ENCODE measurements at places on chromosomes 4 and X.

DNA sequence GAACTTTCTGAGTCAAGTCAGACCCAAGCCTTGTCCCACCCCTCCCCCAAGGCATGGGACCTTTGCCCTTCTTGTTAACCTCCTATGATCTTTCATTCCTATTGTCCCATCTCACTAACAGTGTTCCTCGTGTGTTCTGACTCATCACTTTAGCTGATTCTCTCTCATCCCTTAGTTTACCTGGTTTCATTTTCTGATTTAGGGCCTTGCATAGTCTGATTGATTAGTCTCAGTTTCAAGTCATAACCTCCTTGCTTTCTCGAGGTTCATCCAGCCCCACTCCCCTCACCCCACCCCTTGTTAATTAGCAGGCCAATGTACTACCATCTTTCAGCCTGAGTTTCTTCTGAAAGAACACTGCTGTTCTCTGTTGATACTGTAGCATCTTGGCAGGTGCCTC lies 517.4 kb downstream of the RPA4 start:
- no peak for DNase-seq

DNA sequence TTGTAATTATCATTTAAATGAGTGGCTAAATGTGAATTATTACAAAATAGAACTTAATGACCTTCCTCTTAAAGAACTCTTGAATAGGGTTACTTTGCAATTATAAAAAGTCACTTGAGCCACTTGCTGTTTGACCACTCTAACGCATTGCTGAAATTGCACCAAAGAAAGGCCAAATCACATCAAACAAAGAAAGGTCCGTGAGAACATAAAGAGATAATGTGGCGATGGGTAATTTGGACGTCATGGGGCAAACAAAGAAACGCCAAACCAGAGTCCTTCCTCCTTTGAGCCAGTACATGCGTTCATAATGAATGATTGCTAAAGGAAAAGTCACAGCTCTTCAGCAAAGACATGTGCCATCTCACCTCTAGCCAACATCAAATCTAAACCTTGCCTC lies 229.8 kb upstream of the STS start:
- DNase-seq, result no peak

DNA sequence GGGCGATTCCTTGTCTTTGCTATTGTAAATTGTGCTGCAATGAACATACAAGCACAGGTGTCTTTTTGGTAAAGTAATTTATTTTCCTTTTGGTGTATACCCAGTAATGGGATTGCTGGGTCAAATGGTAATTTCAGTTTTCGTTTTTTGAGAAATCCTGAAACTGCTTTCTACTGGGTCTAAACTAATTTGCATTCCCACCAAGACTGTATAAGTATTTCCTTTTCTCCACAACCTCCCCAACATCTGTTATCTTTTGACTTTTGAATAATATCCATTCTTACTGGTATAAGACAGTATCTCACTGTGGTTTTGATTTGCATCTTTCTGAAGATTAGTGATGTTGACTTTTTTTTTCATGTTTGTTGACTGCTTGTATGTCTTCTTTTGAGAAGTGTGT lies 2506.0 kb downstream of the PCDH7 start:
- no peak for DNase-seq

- no peak for DNase-seq
Measured at GRCh38 chrX:1222531-1223241, 10.2 kb upstream of the CRLF2 start.

- DNase-seq, result no peak
Measured at GRCh38 chr4:143313521-143313920, 23.2 kb upstream of the GAB1 start.

DNA sequence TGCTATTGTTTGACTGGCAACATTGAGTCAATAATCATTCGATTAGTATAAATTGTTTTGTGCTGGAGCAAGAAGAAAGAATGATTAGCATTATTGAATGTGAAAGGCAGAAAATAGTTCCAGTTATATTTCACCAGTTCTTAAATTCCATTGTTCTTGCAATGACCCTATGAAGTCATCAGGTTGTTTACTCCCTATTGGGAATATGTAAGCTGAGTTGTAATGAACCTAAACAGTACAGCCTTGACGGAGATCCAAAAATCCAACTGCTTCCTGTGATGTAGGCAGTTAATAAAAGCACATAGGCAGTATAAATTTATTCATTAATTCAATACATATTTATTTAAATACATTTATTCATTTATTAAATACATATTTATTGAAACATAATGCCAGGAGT lies 947.5 kb downstream of the PCDH7 start:
- no peak for DNase-seq

DNA sequence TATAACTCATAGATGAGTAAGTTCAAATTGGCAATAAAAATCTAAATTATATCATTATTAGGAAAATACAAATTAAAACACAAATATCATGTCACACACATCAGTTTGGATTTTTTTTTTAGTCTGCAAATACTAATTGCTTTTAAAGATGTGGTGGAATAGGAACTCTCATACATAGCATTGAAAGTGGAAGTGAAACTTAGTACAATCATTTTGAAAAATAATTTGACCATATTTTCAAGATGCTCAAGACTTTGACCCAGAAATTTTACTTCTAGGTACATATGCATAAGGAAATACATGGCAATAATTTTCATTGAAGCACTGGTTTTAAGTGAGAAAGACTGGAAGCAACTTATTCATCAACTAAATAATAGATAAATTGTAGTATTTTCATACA lies 147.5 kb upstream of the SMIM31 start:
- DNase-seq, result no peak

- DNase-seq, result no peak
Measured at GRCh38 chrX:120672389-120672788, 42.5 kb upstream of the C1GALT1C1 start.

DNA sequence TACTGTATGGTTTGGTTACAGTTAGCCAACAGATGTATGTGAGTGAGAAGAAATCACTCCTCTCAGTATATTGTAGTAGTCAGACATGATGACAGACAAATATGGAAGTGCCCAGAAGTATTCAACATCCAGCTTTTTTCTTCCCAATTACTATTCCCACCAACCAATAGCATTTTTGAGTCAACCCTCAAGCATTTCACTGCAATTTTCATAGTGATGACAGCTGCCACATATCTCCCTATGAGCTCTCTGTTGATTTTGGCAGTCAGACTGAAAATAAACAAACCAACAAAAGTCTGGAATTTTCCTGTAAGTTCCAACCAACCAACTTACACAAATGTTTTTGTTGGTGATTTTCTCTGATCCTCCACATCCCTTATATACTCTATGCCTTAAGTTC lies 8.2 kb upstream of the TRAM1L1 start:
- DNase-seq, result no peak

- DNase-seq, result no peak
Measured at GRCh38 chrX:66200855-66201795, 37.1 kb downstream of the HEPH start.

- no peak for DNase-seq
Measured at GRCh38 chr4:113958766-113959538, 20.5 kb downstream of the ARSJ start.

DNA sequence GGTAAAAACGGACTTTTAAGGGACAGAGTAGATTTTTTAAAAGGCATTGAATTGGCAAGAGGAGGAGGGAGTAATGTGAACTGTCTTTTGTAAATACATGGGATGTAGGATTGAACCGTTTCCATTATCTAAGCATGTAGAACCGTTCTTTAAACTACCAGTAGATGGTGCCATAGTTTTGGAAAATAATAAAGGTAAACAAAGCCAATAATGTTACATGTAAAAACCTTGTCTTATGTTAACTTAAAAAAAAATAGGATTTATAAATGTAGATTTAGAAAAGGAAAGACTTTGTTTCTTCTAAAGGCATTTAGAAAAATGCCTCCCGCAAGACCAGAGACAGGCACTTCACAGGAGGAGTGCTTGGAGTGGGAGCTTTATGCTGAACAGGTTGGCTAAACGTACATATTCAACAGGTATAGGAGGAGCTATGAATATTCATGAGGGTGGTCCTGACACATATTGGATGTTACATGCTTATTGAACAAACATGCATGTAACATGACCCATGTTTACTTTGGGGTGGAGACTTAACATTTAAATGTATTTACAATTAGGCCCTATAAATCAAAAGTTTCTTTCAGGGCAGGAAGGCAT lies 45.5 kb upstream of the FAM241A start:
- DNase-seq, result no peak

DNA sequence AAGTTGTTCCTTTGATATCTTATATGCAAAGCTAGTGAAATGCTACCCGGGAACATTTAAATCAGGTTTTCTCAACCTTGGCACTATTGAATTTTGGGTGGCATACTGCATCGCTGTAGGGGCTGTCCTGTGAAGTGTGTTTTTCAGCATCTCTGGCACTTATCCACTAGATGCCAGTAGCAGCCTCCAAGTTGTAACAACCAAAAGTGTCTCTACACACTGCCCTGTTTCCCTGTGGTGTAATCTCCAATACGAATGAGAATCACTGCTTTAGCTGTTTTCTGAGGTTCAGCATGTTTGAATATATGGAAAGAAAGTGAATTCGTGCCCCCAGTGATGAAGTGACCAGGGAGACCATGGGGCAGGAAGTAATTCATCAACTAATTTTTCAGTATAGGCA lies 551.6 kb upstream of the PRKX start:
- no peak for DNase-seq

- DNase-seq, result no peak
Measured at GRCh38 chr4:153371701-153372234, 27.3 kb downstream of the MND1 start.

DNA sequence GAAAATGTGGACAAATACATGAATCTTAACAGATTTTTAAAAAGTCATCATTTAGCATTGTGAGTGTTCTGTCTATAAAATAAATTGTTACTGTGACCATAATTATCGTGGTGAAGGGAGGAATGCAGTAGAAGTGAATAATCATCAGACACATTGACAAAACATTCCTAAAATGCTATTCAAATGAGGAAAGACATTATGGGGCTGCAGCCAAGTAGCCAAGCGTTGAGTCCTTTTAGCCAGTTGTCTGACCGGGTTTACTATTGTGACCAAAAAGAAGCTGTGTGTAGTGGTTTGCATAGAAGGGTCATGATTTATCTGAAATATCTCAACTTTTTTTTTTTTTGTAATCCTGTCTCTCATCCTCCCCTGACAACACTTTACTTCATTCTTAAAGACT lies 19.5 kb downstream of the WWC2 start:
- DNase-seq, result no peak

GRCh38 chr4:86935566-86935852 lies 698 bp downstream of the AFF1 start:
- no peak for DNase-seq

All from anterior cingulate cortex (tissue), 58 donors.